GM12878 (cell line): ENCODE measurements at places on chromosomes 1 and 21. TPM values are rescaled to one million over a fixed set of nuclear protein-coding genes. Genes with fewer than 3 reads are reported as not detected.

Gene SDC3
- 0.04 TPM in 1 of 2 replicates, not detected in the other for polyA plus RNA-seq

Gene C1orf105
- polyA plus RNA-seq: not detected in 2 replicates

DNA sequence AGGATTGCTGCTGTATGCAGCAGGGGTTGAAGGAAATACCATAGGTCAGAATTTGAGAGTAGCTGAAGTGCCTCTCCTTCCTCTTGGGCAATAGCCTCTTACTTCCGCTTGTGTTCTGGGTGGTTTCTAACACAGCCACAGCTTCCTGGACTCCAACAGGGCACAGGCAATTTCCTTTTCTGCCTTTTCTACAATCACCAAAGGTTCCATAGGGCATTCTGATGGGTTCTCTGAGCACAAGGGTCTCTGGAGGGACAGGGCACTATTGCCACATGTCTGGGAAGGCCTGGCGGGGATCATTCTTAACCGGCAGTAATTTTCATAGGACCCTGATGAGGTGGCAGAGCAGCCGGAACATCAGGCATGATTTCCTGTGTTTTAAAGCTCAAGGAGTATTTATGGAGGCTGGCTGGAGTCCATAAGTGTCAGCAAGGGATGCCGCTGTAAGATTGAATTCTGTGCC is 5.5 kb upstream of the AGTRAP start:
- DNase-seq: no peak

GRCh38 chr1:61844006-61844405 is 101.7 kb downstream of the PATJ start:
- no peak for DNase-seq

- DNase-seq: no peak
Observed at GRCh38 chr1:32071758-32072621, 749 bp upstream of the TMEM39B start.
